ENCODE measurements at places on chromosomes 1 and 21.

DNA sequence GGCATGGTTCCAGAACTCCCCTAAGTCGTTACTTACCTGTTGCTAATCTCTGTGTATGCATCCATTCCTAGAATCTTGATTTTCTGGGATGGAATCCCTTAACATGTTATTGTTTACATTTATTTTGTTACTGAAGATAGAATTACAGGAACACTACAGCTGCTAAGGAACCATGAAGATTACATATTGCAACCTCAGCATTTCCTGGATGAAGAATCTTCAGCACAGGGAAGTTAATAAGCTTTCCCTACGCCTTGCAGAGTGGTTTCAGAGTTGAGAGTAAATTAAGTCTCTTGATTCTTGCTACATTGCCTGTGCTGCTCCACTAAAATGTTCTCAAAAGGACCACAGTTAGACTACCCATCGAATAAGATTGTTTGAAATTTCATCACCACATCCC, 31.4 kb upstream of the GBP6 start:
- DNase-seq, result no peak

DNA sequence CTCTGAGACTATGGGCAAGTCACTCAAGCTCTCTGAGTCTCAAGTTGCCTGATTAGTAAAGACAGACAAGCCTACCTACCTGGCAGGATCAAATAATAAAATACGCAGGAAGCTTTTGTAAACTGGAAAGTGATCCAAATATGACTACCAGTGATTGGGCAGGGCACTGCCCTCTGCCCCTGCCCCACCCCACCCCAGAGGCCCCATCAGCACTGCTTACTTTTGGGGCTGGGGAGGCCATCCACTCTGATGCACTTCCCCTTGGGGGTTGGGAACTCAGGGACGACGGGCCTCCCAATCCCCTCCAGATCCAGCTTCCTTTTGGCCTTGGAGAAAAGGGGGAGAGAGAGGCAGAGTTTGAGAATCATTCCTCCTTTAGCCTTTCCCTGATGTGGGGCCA, 6.9 kb downstream of the E2F2 start:
- no peak for DNase-seq

DNA sequence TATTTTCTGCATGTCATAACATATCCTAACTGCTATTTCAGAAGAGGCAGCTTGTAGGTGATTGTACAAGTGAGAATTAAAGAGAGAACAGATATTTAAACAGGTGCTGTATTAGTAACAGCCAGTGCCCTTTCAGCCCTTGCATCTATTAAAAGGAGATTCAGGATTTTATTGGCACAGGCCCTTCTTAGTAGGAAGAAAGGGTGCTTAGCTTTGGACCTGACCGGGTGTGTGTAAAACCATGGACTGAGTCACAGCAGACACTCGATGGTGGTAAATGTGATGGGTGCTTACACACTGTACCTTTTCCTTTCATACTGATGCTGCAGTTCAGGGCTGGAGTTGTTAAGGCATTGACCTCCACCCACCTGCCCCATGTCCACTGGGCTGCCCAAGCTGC, 12.7 kb upstream of the CD101 start:
- DNase-seq, result no peak

DNA sequence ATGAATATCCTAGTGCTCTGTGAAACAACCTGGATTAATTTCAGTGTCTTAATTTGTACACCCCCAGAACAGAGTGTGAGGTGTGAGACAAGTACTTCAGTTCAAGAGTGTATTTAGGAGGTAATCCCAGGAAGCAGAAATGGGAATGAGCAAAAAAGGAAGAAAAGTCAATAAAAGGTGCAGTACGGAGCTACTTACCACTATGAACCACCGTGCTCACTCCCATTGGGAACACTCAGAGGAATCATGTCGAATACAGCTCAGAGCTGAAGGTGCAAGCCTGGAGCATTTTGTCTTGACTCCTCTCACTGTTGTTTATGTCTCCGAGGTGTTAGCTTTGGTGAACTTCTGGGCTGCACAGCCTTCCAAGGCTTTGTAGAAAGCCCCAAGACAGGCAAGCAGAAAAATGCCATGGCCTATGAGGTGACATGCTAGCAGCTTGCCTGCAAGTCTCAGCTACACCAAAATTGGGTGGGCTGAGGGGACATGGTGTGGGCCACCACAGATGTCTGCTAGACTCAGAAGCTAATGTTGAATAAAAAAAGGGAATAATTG, 7.4 kb upstream of the SVBP start:
- no peak for DNase-seq

DNA sequence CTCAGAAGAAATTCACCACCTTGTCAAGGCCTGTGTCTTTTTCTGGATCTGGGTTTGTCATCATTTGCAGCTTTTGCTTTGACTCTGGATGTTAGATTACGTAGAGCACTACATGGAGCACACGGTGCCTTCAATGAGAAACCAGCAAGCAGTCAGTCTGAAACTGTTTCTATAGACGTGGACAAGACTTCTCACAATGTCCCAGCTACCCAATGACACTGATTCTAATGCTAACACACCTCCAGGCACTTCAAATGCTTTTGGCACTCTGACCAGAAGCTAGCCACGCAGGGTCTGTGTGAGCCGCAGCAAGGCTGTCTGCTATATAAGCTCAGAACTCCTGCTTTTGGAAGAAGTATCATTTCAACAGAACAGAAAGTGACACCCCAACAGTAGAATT, 38.2 kb downstream of the ITPKB start:
- no peak for DNase-seq

- no peak for DNase-seq
Observed at GRCh38 chr1:200353232-200353631, 56.6 kb downstream of the ZNF281 start.

DNA sequence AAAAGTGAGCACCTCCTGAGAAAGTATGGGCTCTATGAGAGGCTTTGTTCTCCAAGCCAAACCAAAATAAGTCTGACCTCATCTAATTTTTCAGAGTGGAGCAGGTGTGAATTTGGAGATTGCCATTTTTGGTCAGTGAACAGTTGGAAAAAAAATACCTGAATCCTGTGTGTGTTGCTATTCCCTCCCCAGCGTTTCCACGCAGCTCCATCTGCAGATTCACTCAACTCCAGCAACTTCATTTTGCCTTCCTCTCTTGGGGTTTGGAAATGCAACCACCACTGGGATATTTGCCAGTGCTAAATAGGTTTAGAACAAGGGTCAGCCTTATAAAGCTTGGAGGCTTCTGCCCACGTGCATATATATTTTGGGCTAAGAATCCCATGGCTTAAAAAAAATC, 11.2 kb downstream of the CASQ2 start:
- no peak for DNase-seq

DNA sequence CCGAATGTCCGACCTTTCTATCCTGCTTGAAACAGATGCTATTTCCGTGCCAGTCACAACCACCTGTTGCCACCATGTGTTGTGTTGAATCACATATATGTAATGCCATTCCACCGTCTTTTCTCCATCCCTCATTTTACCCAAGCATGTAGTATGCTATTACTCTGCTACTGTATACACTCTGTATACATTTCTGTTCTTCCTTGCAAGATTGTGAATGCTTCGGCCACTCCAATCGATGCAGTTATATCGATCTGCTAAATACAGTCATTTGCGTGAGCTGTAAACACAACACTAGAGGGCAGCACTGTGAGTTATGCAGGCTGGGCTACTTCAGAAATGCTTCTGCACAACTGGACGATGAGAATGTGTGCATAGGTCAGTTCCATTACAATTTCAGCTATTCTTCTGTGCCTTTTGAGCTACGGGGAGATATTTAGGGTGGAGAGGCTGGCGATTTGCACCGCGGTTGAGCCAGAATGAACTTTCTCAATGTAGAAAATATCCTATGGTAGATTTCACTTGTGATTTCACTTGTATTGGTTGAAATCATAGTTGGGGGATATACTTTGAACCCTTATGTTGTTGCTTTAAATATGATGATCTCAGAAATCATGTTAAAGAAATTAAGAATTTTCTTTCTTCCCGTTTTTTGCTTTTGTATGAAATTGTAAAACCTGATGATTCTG, 289.8 kb downstream of the NTNG1 start:
- no peak for DNase-seq

DNA sequence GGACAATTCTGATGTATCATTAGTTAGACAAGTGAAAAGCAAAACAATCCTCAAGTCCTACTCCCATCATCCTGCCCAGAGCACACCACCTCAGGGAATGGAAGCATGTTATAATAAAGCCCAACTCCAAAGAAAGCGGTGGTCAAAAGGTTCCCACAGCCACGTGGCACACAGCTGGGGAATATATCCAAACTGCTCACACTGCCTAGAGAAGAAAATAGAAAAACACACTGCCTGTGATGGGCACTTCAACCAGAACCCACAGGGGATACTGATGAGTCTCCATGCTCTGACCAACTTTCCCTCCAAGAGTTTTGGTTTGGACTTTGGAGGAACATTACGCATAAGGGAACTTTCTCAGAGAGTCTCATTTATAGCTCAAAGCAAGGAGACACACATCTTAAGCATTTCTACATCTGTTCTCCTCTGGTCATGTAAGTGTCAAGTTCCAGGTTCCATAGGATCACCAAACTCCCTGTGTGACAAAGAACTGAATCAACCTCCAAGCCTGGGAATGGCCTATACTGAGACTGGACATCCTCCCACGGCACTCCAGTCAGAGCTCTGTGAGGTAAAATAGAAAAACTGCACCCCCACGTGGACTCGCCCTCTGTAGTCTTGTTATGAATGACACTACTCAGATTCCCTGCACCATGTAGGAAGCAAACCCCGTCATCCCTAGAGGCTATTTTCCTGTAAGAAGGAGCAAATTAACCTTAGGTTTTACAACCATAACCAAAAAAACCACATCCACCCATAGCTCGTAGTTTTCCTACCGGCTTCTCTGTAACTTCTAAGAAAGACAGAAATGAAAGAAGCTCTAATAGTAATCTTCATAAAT, 12.2 kb downstream of the DSTYK start:
- DNase-seq, result no peak

GRCh38 chr21:41170442-41170841, 2.5 kb downstream of the BACE2 start:
- DNase-seq, result no peak

DNA sequence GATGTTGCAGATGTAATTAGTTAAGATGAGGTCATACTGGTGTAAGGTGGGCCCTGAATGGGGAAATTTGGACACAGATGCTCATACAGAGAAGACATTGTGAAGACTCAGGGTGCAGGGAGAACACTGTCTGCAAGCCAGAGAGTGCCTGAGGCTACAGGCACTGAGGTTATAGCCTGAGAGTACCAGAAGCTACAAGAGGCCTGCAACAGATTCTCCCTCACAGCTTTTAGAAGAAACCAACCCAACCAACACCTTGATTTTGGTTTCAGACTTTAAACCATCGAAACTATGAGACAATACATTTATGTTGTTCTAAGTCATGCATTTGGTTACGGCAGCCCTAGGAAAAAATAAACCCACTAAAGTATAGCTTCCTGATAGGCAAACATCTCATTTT, 321.7 kb upstream of the USP25 start:
- DNase-seq, result no peak

Data from activated CD4-positive, CD25-positive, alpha-beta regulatory T cell treated with anti-CD3 and anti-CD28 coated beads, Interleukin-2, amount 50 U/mL, for 72 hours (primary cell).